ENCODE measurements at places on chromosomes 1 and 21. TPM values are rescaled to one million over a fixed set of nuclear protein-coding genes. Genes with fewer than 3 reads are reported as not detected.

The NBPF6 gene
- not detected for total RNA-seq

DNA sequence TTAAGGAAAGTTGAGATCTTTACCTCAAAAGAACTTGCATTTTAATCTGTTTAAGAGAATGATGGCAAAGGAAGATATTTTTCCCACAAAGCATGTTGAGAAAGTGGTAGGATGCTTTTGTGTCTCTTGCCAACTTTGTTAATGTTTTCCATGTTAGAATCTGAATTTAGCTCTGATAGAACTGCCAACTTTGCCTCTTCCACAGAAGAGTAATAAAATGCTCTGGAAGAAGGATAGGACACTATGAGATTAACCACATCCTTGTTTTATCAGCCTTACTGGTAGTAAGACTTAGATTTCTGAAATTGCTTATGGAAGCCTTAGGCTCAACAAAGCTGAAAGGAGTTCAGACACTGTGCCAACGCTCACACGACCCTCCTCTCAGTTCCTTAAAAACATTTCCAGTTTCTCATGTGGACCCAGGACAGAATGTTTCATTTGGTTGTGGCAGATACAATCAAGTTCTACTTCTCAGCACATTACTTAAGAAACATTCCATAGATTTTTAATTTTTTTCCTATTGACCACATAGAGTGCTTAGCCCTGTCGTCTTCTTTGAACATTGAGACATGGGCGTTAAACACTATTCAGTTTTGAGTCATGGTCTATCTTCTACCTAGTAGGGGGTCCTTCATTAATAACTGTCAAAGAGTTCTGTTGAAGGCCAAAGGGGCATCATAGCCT lies 59.0 kb downstream of the MTR start:
- no peak for DNase-seq

The XKR8 gene
- total RNA-seq: 8.2 TPM

DNA sequence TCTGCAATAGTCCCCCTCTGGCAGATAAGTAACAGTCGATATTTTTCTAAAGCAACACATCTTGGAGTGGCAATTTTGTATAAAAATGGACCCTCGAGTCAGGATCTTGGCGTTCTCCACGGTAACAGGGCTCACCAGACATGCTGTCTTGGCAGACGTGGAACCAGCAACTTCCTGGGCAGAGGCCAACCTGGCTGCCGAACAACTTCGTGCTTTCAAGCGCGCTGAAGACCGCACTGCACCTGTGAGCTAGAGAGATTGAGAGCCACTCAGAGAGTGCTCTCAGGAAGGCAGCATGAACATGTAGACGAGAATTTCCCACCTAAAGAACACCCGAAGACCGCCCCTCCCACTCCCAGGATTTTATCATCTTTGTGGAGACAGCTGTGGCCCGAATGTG lies 7.3 kb downstream of the C1orf174 start:
- no peak for DNase-seq

The NBL1 gene
- total RNA-seq: 156 TPM

Data from dermis blood vessel endothelial cell (primary cell).